Cortex of kidney (tissue), 1 donor: ENCODE measurements at places on chromosomes 7 and 10.

DNA sequence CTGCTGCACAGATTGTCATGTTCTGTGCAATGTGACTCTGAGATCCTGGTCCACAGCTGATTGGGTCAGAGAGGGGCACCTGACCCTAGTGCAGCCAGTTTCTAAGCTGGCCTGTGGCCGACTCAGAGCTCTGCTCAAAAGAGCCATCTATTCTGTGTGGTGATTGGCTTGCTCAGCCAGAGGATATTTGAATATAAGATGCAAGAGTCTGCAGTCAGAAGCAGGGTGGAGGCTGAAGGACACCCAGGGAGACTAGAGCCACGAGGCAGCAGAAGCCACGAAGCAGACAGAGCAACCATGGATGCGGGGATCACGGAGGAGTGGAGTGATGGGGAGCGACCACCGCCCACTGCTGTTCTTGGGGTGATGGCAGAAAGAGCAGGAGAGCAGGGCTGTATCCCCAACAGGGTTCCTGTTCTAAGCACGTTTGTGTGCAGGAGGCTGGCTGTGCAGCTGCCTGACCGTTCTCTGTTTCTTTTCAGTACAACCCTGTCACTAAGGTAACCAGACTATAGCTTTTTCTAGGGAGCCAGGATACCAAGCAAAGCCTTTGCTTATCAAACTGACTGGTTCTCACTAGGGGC lies 19.5 kb upstream of the RHEB start:
- DNase-seq: no peak

DNA sequence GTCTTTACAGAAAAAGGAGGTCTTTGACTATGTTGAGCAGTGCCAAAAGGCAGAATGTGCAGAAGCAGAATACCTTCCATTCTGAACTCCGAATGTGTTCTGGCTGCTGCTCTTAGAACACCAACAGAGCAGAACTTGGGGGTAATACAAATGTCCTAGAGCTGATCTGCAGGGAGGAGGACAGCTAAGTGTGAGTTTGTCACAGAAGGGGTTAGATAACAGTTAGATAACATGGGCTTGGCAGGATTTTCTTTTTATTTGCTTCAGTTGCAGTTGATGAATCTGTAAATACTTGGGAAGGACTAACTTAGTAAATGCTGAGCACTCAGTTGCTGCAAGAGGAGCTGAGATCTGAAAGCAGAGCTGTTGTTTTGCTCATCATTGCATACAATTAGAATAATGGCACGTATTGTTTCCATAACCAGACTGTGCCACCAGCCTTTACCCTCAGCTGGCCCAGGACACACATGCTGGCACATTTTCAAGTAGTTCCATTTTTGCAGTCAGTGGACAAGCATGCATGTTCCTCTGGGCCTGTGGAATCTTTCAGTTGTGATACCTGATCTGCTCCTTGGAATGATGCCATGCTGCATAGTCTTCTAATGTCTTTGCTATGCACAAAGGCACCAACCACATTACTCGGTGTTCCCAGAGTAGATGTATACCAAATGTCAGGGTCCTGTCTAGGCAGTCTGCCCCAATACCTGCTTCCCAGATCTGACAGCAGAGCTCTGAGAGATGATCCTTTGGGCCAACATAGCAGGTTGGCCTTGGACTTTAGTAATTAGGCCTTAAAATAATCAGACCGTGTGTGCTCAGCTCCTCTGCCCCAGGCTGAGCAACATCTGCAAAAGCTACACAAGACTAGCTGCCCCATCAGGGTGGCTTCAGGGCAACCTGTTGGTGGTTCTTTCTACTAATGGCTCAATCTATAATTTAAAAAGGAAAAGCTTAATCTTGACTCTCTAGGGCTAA lies 55.7 kb downstream of the GSDME start:
- no peak for DNase-seq

- no peak for DNase-seq
Measured at GRCh38 chr10:77630507-77630848, 7.1 kb downstream of the KCNMA1 start.

- DNase-seq: no peak
Measured at GRCh38 chr7:80231707-80232106, 97.1 kb downstream of the GNAI1 start.

GRCh38 chr7:90777465-90777864 lies 181.3 kb downstream of the CDK14 start:
- no peak for DNase-seq
